ENCODE measurements at places on chromosomes 2 and 18. TPM values are rescaled to one million over a fixed set of nuclear protein-coding genes. Genes with fewer than 3 reads are reported as not detected.

Gene AQP12A
- total RNA-seq, result not detected

Gene MSTN
- total RNA-seq, result 0.29 TPM

Gene SEC11C
- 15.8 TPM for total RNA-seq

- H3K27me3 ChIP-seq, result no peaks in the 10 kb centered on the region
- H3K27ac ChIP-seq, result no peak overlapping the region
- H3K4me1 ChIP-seq, result peaks cover 20% of the 10 kb centered on the region
- peaks cover 4% of the 10 kb centered on the region for H3K36me3 ChIP-seq
- DNase-seq, result no peak
Observed at GRCh38 chr18:32373995-32374394, 96.7 kb downstream of the GAREM1 start.

DNA sequence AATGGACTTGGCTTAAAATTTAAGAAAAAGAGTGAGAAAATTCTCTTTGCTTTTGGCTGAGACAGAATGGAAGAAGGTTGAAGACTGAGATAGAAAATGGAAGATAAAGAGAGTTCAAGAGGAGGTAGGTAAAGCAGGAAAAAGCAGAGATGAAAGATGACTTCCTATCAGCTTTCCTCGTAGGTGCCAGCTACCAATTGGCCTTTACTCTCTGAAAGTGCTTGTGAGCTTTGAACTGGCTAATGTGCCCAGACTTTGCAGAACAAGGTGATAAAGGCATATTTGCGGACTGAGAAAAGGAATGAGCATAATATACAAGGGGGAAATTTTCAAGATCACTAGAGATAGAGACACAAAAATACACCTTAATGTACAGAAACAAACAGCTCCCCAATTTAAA is 54.7 kb upstream of the UBE2E3 start:
- H3K4me3 ChIP-seq, result no peak overlapping the region
- peaks cover 21% of the 10 kb centered on the region for H3K4me1 ChIP-seq
- H3K36me3 ChIP-seq, result no peaks in the 10 kb centered on the region
- no peaks in the 10 kb centered on the region for H3K27me3 ChIP-seq
- no peak for DNase-seq
